ENCODE measurements at places on chromosomes 11 and 22.
A peak's percentile ranks its signal among the peaks of the same experiment; 100 is the strongest.

DNA sequence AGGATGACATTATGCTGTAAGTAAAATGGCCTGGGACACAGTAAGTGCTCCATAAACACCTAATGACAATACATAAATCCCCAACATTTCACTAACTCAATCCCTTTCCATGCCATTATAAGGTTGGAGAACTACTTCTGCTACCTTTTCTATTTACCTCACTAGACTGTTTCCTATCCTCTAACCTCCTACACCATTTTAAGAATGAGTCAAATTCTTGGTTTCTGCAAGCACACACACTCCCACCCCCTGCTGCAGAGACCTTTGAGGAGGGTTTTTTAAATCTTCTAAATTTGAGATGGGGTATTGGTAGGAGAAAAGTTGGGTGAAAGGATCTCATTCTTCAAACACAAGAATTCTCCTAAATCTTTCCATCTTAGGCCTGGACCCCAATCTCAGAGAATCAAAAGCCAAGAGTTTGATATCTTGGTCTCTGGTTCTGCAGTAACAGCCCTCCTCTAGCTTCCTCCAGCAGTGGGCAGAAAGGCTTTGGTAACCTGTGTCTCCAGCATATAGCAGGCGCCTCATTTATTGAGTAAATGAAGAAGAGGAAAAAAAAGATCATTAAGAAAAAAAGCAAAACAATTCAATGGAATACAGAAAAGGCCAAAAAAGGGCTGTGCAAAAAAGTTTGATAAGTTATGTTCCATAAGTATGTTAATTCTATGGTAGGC, 42.3 kb downstream of the SYTL2 start:
- no peak for DNase-seq

DNA sequence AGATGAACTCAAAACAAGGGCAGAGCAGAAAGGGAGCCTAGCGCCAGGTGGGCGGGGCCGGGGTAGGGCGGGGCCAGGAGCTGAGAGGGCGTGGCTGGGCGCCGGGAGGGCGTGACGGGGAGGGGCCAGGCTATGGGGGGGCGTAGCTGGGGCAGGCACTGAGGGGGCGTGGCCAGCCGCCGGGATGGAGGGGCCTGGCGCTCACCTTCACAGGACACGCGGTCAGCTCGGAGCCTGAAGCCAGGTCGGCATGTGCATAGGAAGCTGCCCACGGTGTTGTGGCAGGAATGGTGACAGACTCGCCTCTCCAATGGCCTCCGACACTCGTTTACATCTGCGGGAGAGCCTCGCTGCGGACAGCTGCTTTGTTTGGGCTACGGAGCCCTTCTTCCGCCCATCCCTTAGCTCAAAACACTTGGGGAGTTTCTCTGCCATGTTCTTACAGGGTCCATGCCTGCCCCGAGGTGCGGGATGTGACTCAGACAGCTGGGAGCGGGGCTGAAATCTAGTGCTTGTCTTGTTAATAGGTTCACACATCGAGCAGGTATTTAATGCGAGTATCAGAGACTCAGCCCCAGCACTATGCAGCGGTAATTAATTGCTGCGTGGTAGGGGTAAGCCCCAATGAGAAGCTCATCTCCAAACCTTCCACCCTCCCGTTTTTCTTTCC, 13.4 kb downstream of the VWCE start:
- DNase-seq: no peak

DNA sequence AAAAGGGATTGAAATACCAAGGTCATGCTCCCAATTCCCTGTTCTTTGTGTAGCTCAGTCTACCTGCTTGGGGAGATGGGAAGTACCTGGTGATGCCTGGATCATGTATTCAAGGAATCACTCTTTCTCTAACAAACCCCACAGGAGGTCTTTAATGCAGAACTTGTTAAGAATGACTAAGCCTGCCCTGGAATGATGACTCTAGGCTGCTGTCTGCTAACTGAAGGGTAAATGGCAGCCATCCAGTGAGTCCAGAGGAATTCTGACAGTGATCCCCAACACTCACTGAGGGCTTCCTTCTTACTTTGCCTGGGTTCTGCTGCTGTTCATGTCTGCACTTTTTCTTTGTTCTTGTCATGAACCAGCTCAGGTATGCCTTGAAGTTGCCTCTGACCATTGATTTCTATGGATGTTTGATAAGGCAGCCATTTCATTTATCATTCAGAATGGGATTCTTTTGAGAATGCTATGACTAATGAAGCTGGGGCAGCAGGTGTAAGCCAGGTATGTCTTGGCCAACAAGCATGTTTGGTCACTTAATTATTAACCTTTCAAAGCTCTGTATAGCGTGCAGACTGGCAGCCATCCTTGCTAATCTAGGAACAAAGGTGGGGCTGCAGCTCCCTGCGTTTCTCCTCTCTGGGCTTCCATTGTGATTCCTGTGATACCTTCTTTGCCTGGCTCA, 11.4 kb downstream of the PRSS23 start:
- DNase-seq: no peak

DNA sequence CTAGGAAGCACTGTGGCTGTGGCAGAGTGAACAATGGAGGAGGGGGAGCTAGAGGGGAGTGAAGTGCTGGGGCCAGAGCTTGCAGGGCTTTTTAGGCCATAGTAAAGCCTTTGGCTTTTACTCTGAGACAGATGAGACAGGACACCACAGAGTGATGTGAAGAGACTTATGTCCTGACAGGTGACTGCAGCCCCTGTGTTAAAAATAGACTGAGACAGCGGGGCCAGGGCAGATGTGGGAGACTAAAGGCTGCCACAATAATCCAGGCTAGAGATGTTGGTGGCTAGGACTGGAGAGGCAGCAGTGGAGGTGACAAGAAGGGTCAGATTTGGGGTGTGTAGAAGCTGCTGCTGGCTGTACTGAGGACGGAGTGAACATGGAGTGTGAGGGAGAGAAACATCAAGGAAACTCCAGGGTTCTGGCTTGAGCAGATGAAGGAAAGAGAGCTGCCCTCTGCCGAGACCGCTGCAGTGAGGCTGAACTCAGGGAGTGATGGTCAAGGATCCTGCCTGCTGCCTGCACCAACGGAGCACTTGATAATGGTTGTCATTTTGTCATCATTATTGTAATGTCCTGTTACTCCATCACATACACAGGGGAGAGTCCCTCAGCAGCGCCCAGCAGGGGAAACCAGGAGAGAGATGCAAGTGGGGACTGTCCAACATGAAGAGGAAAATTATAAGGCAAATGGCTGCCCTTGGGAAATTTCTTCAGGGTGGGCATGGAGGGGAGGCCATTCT, 27.4 kb downstream of the SLC43A1 start:
- DNase-seq: no peak

DNA sequence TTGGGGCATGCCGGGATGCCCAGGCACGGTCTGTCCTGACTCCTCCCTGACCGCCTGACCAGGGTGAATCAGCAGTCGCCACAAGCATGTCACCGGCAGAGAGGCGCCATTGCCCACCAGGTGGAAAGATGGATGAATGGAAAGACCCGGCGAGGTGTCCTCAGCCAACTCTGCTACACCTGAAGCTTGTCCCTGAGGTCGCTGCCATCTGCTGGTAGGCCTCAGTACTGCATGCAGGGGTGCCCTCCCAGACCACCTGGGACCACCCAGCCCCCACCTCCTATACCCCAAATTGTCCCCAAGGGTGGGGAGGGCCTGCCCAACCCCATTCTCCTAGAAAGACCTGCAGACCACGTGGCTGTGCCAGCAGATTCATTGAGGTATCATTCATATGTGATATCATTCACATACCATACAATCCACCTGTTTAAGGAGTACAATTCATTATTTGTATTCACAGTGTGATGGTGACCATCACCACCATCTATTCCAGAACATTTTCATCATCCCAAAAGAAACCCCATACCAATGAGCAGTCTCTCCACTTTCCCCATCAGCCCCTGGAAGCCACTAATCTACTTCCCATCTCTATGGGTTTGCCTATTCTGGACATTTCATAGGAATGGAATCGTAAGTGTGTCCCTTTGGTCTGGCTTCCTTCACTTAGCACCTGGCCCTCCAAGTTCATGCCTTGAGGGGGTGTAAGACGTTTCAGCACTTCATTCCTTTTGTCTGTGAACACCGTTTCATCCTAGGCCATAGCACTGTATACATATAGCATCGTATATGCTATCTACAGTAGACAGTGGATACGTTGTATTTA, 17.5 kb downstream of the FGF3 start:
- DNase-seq: no peak

DNA sequence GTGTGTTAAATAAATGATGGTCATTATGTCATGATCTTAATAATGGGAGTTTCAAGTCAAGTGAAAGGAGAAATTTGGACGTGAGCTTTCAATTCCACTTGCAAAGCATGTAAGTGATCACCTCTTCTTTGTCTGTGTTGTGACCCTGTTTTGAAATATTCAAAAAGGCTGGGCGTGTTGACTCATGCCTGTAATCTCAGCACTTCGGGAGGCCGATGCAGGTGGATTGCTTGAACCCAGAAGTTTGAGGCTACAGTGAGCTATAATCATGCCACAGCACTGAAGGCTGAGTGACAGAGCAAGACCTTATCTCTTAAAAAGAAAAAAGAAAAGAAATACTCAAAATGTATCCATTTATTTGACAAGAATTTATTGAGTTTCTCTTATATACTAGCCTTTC, 32.9 kb upstream of the EED start:
- DNase-seq: no peak

- no peak for DNase-seq
These were observed 50.3 kb downstream of the ARRB1 start for GRCh38 chr11:75301131-75301530.

GRCh38 chr22:45917146-45917545, 59.8 kb downstream of the WNT7B start:
- no peak for DNase-seq

GRCh38 chr11:30653606-30654005, 67.5 kb upstream of the MPPED2 start:
- no peak for DNase-seq

DNA sequence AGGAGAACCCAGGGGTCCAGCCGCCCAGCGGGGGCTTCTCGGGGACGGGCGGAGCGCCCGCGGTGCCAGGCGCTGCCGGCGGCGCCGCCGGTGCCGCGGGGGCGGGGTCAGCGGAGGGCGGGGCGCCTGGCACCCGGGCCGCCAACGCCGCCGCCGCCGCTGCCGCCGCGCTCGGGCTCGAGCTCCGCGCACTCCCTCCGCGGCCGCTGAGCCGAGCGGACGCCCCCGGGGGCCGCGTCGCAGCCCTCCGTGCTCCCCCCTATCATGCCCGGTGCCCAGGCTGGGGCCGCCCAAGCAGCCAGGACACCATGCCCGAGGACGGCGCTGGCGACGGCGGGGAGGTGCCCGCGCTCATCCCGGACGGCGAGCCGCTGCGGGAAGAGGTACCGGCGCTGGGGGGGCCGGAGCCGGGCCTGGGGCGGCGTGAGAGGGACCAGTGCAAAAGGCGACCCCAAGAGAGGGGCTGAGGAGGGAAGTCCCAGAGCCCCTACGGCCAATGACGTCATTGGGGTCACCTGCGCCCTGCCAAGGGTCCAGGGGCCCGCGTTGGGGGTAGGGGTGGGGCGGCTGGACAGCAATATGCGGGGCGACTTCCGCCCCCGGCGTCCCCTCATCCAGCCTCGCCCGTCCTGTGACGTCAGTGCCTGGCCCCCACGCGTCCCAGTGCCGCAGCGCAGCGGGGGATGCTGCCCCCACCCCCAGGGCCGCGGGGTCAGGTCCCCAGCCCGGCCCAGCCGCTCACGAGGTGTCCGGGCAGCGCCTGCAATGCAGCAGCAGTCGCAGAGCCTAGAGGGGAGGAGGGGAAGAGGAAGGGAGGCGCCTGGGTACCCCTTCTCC, at the start of gene TMEM151A:
TSS of gene TMEM151A (plus strand) at position 189 of the 837 bp plus-strand sequence. CDS start at position 309, 120 bp downstream.
- DNase-seq: no peak

- no peak for DNase-seq
These were observed 454.6 kb downstream of the SOX6 start for GRCh38 chr11:15901790-15902189.

- DNase-seq: peak; percentile 74
These were observed 73.0 kb downstream of the CYB5R2 start for GRCh38 chr11:7600205-7600775.

DNA sequence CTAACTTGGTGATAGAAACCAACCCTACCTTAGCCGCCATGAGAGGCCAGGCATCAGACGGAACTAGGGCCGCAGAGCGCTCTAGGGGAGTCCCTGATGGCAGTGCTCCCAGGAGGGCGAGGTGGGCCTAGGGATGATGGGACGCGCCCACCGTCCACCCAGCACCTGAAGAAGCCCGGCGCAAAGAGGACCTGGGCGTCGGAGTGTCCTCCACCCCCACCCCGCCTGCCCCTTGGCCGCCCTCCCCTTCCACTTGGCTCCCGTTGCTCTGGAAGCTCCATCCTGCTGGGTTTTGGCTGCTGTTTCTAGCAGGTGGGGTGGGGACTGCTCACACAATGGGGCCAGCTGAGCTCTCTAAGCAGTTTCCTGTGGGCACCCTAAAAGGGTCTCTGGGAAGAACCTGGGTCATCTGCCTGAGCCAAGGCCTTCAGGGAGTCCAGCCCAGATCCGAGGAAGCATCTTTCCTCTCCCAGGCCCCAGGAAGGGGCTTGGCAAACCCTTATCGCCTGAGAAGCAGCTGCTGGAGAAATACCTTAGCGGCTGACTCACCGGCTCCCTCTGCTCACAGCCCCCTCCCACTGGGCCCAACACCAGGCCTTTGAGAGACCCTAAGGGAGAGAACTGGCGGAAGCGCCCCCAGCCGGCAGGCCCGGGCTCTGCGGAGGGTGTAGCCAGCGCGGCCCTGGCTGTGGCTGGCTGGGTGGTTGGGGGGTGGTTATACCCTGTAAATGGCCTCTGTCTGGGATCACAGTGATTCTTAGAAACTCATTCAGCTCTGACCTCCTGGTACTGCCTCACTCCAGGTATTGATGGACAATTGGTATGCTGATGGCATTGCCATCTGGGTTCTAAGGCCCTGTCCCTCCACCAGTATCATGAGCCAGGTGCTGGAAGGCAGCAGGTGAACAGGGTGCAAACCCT, 19.3 kb downstream of the CREB3L1 start:
- DNase-seq: no peak

DNA sequence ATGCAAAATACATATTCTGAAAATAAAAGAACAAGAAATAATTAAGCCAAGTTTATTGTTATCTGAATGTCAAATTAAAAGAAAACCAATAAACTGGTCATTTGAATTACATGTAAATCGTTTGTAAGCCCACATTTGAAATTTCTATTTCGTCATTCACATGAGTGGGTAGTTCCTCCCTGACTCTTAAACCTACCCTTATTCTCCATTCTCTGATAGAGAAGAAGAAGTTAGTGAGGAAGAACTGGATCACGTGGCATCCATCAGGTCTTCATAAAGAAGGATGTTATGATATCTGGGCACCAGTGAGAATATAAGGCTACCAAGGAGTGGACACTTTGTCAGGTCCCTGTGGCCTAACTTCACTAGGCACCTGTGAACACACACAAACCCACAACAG, 328.1 kb downstream of the OPCML start:
- no peak for DNase-seq

- no peak for DNase-seq
These were observed 709.3 kb upstream of the CCDC179 start for GRCh38 chr11:23569547-23569946.

GRCh38 chr11:126410649-126411048, 55.2 kb downstream of the ST3GAL4 start:
- peak; percentile 38 for DNase-seq
